ENCODE measurements at places on chromosomes 7 and 10.

DNA sequence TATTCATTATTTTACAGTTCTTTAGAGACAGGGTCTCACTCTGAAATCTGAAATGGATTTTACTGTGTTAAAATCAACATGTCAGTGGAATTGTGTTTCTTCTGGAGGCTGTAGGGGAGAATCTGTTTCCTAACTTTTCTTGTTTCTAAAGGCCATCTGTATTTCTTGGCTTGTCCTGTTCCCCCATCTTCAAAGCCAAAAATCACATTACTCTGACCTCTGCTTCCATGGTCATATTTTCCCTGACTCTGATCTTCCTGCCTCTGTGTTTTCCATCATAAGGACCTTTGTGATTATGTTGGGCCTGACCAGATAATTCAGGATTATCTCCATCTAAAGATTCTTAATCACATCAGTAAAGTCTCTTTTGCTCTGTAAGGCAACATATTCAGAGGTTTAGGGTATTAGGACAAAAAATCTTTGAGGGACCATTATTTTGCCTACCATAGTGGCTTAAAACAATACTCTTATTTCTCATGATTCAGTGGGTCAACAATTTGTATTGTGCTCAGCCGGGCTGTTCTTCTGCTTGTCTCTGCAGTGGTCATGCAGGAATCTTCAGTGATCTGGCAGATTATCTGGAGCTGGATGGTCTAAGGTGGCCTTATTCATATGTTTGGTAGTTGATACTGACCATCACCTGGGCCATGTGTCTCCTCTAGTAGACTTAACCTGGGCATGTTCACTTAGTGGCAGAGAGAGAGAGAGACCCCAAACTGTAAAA lies 5.7 kb downstream of the ANLN start:
- no peak for DNase-seq

DNA sequence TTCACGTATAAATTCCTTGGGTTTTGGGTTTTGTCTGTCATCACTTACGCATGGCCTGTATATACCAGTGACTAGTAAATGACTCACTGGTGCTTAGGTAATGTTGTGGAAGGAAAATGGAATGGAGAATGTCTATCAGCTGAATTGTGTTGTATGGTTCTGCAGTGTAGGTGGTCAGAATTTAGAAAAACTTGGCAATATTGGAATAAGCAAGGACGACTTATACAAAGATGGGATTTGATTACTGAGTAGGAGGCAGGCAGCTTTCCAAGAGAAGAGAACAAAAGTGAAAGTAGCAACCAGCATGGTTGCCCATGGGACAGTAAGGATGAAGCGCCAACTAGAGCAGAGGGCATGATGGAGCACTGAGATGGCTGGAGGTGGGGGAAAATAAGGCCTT lies 168.6 kb upstream of the CSTF2T start:
- DNase-seq, result no peak

- no peak for DNase-seq
These were observed 32.0 kb downstream of the THNSL1 start for GRCh38 chr10:25048450-25048849.

GRCh38 chr7:138756591-138757242 lies 41.1 kb upstream of the TMEM213 start:
- DNase-seq, result no peak

GRCh38 chr7:118696879-118697278 lies 472.4 kb downstream of the ANKRD7 start:
- DNase-seq, result no peak

- DNase-seq, result no peak
These were observed 106.2 kb downstream of the PHF14 start for GRCh38 chr7:11079907-11080306.

GRCh38 chr7:2800931-2801688 lies 43.0 kb downstream of the GNA12 start:
- peak; percentile 5 for DNase-seq

GRCh38 chr10:99906470-99906869 lies 103.3 kb downstream of the DNMBP start:
- DNase-seq, result no peak

GRCh38 chr7:138935465-138936011 lies 45.7 kb downstream of the KIAA1549 start:
- DNase-seq, result no peak

GRCh38 chr10:111392159-111392558 lies 315.3 kb downstream of the ADRA2A start:
- DNase-seq, result no peak

DNA sequence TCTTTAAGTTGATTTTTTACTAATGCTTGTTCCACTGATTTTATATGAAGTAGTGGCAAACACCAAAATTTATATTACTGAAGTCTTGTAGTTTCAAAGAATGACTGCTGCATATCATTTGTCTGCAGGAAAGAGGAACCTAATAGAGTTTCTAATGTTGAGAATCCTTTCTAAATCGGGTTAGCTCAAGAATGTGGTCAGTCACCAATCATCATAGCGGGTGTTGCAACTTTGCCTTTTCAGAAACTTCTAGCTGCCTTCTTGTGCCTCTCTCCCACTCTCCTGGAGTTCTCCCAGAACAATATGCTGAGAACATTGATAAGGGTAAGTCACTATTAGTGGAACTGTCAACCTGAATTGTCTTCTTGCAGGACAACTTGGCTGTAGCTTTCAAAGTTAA lies 524.8 kb upstream of the SORCS1 start:
- DNase-seq, result no peak

- no peak for DNase-seq
These were observed 239.1 kb downstream of the EBF3 start for GRCh38 chr10:129725011-129725410.

DNA sequence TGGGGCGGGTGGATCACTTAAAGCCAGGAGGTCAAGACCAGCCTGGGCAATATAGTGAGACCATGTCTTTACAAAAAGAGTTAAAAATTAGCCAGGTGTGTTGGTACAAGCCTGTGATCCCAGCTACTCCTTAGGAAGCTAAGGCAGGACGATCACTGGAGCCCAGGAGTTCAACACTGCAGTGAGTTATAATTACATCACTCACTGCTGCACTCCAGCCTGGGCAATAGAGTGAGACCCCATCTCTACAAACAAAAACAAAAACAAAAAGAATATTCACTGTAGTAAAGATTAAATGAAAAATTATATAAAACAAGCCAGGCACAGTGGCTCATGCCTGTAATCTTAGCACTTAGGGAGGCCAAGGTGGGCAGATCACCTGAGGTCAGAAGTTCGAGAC lies 1047.6 kb upstream of the AUTS2 start:
- DNase-seq, result no peak

GRCh38 chr7:105101864-105102263 lies 87.9 kb downstream of the KMT2E start:
- DNase-seq, result no peak

DNA sequence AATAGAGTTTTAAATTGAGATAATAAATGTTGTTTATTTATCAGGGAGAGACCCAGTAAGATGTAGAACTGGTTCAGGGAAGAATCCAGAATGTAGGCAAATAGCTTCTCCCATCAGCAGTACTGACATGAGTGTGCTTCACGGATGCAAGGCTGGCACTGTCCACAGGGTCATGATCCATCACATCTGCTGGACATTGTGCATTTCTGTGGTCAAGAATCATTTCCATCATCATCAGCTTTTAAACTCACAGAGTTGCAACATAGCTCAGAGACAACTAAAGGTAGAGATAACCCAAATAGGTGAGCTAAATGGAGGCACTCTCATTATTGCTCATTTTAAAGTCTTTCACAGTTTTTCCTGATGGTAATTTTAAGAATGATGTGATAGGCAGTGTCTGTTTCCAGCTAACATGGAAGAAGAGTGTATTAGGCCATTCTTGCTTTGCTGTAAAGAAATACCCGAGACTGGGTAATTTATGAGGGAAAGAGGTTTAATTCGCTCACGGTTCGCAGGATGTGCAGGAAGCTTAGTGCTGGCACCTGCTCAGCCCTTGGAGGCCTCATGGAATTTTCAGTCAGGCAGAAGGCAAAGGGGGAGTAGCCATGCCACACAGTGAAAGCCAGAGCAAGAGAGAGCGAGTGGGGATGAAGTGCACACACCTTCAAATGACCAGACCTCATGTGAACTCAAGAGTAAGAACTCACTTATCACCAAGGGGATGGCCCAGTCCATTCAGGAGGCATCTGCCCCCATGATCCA lies 80.8 kb downstream of the INPP5A start:
- no peak for DNase-seq

- no peak for DNase-seq
These were observed 60.8 kb downstream of the CHN2 start for GRCh38 chr7:29255199-29255878.

- no peak for DNase-seq
These were observed 30.4 kb downstream of the ZNF783 start for GRCh38 chr7:149292462-149292823.

GRCh38 chr10:7046615-7047014 lies 364.2 kb downstream of the SFMBT2 start:
- peak; percentile 77 for DNase-seq

DNA sequence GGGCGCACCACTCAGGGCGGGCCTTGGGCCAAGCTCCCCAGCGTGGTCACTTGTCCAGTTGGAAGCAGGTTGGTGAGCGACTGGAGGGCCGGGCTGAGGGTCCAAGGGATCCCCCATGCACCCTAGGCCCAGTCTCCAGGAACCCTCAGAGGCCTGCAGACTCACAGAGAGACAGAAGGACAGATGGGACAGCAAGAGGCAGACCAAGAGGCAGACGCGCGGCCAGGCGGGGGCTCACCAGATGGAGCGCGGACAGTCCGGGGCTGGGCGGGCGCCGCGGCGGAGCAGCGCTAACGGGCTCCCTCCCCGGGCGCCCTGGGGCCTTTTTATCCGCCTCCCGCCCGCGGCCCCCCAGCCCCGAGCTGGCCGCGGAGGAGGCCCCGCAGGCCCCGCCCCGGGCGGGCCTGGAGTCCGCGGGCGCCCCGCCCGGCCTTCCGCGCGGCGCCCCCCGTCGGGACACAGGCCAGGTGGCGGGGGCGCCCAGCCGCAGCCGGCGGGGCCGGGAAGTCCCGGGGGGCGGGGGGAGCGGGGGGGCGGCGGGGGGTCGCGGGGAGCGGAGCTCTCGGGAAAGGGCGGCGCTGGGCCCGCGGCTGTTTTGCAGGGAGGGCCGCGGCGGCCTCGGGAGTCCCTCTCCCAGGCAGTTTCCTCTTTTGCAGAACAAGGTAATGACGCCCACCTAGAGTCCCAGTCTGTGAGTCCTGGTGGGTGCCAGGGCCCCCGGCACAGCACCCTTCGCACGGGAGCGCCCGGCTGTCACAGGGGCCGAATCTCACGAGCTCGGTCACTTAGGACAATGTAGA lies at the start of gene LOXL4:
LOXL4 (minus strand) TSS at position 301 of the 800 bp plus-strand sequence. CDS start 5,175 bp downstream, outside the sequence.
- DNase-seq, result no peak

DNA sequence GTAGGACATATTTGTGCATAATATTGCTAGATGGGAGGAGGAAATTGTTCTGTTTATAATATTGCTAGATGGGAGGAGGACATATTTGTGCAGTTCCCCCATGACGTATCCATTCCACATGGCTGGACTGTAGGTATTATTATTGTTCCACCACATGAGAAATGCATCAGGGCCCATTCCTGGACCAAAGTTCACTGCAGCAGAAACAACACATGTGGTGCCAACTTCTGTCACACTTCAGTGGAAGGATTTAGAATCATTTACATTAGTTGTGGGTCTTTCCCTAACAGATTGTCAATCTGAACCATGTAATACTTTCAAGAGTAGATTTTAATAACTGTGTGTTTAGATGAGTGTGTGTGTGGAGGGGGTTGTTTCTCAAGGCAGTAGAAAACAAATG lies 32.7 kb upstream of the MACC1 start:
- no peak for DNase-seq

DNA sequence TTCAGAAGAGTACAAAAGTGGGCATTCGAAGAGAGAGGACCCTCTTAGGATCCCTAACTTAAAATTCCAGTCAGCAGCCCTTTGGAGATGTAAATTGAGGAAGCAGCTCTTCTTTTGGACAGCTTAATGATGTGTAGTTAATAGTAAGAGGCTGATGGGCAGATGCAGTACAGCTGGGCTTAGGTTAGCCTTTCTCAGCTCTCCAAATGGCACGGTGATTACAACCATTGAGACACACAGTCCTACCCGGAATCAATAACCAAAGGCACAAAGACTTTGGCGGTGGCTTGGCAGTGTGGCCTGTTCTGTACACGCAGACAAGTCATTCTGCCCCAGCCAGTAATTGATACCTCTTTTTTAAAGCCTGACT lies 26.8 kb downstream of the GAD2 start:
- DNase-seq, result no peak

DNA sequence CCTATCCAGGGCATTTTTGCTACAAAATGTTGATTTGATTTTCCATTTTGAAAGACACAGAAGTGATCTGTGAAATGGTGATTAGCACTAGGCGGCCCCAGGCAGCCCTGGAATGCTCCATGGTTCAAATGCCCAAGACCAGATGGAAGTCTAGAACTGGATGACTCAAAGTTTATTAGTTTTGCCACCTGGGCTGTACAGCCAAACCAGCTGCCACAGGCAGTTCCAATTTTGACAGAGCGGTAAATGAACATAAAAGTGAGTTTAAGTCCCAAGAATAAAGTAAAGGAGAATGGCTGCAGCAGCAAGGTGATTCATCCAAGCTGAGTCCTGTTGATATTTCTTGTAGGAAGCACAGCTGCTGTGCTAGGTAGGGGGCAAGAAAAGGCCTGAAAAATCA lies 180.5 kb downstream of the SUGCT start:
- DNase-seq, result no peak

- no peak for DNase-seq
These were observed 22.5 kb upstream of the VCL start for GRCh38 chr10:73975388-73975787.

DNA sequence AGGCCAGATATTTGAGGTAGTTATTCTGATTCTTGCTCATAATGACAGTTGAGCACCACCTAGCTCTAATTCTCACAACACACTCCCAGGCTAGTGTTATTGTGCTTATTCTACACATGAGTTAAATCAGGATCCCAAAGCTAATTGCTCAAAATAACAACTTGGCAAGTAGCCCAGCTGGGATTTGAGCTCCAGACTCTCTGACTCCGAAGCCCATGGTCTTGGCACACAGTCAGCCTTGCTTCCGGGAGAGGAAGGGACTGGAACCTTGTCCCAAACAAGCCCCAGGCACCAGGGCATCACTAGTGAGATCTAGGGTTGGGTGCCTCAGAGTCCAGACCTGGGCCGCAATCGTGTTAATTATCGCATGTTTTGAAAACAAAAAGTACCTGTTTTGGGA lies 101.4 kb downstream of the GPAM start:
- no peak for DNase-seq

GRCh38 chr10:103244666-103245271 lies 918 bp upstream of the RPEL1 start:
- peak; percentile 60 for DNase-seq

GRCh38 chr10:75904499-75905283 lies 473.3 kb downstream of the LRMDA start:
- DNase-seq, result no peak

DNA sequence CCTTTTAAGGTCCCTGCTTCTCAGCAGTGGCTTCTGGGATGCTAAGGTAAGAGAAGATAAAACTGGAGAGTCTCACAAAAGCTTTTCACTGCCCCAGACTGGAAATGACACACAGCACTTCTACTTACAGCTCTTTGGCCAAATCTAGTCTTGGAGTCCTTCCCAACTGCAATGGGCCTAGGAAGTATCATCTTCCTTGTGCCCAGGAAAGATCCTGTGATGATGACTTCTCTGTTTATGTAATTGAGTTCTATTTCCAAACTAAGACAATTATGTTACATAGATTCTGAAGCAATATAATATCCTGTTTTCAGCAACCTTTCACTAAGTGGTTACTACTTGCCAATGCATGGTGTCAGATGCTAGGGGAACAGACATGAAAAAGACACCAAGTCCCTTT lies 234.1 kb downstream of the PTEN start:
- no peak for DNase-seq

All from GDM1 (cell line).